Tibial artery (tissue), 4 donors: ENCODE measurements at places on chromosomes 7 and 10.

DNA sequence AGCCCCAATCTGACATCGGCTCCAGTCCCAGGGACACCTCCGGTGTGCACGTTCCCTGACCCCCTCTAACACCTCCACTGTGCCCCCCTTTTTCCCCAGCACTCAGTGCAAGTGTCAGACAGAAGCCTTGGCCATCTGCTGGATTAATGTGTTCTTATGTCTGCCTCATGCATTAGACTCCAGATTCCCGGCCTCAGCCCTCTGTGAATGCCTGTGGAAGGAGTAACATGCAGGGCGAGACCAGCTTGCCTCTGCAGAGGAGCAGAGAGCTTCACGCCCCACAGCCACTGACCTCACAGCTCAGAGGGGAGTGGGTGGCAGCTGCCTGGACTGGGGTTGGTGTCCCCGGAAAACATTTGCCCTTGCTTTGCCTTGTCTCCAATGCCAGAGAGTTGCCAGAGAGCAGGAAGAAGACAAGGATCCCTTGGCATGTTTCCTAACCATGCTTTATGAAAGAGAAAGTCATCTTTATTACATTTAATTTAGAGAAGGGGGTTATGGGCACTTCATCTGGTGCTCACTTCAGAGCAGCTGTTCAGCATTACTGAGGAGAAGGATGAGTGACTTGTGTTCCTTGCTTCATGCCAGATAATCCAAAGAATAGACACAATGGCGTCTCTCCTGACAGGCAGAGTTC, 91.6 kb upstream of the CXCL12 start:
- no peak for DNase-seq

DNA sequence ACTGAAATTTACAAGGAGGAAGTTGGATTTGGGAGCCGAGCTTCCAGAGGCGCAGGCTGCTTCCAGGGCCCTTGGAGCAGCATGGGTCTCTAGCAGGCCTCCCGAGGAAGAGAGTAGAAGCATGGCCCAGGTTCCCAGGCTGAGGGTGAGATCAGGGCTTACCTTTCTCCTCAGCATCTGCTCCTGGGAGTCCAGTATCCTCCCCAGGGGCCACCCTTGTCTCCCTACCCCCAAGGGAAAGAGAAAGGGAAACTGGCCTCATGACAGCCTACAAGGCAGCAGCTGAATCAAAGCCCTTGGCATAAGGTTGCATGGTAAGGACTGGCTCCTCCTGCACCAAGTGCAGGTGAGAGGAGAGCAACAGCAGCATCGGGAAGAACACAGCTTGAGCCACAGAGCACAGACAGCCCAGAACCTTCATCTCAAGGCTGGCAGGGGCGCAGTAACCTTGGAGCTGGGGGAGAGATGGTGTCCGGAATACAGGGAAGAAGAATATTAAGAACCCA, 114.5 kb downstream of the MARCHF5 start:
- no peak for DNase-seq

DNA sequence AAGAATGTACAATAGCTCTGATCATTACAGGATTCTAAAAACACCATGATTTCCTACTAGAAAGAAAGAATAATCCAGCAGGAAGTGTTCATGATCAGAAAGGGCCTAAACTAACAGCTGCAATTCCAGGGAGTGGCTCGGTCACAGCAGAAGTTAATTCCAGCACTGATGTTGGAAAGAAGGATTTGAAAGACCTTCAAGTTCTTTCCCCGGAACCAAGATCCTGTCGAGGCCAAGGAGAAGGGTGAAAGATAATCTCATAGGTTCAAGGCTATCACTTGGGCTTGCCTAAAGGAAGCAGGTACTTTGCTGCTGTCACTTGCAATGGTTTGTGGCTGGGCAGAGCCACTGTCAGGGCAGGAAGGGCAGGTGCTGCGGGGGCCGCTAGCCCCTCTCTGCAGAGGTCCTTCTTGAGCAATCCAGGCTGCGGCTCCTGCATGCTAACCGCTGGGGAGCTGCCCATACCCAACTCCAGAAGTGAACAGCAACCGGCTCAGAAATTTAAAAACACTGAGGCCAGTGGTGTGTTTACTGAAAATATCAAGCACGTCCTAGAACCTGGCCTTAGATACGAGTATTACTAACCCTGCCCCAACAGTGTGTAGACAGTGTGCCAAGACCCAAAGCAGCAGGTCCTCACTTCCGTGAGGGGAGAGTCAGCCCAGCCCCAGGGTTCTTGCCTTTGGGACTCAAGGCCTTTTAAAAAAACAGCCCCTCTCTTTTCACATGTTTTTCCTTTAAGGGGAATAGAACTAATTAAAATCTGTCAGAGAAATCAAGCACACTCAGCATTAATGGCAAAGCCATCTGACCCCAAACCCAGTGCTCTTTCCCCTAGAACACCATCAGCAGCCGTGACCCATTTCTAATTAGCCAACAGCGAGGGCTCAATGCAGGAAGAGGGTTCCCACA, 76.8 kb downstream of the VIPR2 start:
- no peak for DNase-seq

DNA sequence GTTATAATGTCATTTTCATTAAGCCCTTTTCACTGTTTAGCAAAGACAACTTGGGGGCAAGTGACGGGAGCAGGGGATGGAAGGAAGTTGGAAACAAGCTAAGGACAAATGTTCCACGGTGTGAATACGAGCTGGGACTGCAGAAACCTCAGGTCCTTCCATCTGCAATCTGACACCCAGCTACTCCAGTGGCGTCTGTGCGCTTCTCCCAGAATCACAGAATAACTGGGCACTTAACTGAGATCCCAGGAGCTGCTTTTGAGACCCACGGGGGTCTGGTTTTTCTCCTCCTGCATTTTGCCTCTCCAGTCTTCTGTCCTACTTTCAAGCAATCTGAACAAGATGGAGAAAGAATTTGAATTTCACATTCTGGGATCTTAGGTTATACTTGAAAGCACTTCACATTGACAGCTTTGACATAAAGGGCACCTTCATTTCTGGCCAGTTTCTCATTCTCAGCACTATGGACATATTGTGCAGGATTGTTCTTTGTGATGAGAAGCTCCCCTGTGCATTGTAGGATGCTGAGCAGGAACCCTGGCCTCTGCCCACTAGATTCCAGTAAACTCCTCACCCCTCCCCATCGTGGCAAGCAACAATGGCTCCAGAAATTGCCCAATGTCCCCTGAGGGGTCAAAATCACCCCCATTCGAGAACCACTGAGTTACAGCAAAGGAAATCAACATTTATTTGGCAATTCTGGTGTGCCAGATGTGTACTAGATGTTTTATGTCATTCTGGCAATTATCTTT, 194.1 kb downstream of the CACNB2 start:
- DNase-seq = no peak

- no peak for DNase-seq
Observed at GRCh38 chr7:19117870-19118608, 603 bp upstream of the TWIST1 start.

GRCh38 chr10:75660823-75661222, 229.4 kb downstream of the LRMDA start:
- peak; percentile 68 for DNase-seq

DNA sequence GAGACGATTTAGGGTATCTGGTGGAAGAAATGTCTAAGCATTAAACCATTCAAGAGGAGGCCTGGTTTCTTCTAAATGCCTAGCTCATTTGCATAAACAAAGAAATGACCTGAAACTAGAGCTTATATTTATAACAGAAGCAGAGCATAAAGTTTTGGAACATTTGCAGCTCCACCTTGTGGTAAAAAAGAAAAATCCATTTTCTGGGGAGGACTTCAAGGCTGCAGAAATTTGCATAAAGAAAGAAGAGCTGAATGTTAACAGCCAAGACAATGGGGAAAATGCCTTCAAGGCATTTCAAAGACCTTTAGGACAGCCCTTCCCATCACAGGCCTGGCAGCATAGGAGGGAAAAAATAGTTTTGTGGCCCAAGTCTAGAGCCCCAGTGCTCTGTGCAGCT, 362.0 kb downstream of the ZNF248 start:
- no peak for DNase-seq

GRCh38 chr7:8263048-8263447, 1.1 kb upstream of the ICA1 start:
- no peak for DNase-seq

DNA sequence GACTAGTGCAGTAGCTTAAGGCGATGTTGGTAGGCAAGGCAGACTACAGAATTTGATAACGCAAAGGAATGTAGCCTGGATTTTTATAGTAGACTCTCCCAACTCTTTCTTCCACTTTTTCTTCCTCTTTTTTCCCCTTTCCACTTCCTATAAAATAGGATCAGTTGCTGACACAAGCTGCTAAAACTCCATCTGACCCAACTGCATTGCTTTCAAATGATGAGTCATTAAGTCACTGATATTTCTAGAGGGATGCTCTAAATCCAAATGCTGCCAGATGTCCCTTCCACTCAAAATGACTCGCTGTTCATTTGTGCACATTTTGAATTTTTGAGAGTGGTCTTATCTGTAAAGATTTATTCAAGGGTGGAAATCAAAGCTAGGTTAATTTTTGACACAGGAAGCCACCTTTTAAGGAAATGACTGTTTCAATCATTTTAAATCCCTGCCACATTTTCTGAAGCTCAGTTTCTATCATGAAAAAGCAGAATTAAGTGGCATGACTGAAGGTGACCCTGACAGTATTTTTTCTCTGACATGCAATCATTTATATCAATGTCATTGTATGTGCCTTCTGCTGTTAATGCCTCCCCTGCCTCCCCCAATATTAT, 25.8 kb upstream of the SFMBT2 start:
- no peak for DNase-seq

- DNase-seq = no peak
Observed at GRCh38 chr7:40996233-40996677, 706.6 kb downstream of the INHBA start.

DNA sequence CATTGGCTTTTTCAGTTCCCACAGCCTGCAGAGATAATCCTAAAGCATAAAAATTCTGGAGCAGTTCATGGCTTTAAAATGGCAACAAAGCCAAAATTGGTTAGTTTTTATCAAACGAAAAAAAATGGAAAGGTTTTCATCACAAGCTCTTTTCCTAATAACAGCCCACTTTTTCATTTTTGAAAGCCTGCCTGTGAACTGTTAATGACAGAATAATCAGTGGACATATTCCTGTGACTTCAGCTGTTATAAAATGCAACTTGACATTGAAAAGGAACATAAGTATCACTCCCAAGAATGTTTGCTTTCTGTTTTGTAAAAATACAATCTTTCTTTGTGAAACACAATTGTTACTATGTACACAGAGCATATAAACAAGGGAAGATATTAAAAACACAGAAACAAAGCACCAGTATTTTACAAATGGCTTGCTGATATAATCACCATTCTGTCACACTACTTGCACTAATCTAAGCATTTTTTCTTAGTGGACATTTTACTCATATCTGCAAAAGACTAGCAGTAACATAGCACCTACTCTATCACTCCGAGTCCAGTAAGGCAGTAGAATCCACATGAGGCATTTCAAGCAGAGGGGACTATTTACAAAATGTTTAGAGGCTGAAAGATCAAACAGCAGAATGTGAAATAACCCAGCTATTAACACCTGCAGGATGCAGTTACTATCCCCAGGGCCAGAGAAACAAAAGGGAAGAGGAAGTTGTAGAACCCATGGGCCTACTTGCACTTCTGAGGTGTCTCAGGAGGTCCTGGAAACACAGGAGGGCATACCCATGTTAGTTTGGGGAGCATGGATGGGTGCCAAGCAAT, 26.4 kb downstream of the MACC1 start:
- no peak for DNase-seq

- DNase-seq = no peak
Observed at GRCh38 chr7:38306171-38306570, 32.7 kb upstream of the TARP start.

- DNase-seq = no peak
Observed at GRCh38 chr10:5737352-5737751, 52.7 kb downstream of the TASOR2 start.

- no peak for DNase-seq
Observed at GRCh38 chr10:18684953-18685352, 25.7 kb downstream of the ARL5B start.

GRCh38 chr7:2559283-2559950, 638 bp downstream of the IQCE start:
- DNase-seq = no peak

GRCh38 chr10:128537834-128538330, 411.7 kb upstream of the MKI67 start:
- no peak for DNase-seq

- DNase-seq = peak; percentile 68
Observed at GRCh38 chr7:30285067-30285535, 704 bp downstream of the ZNRF2 start.

DNA sequence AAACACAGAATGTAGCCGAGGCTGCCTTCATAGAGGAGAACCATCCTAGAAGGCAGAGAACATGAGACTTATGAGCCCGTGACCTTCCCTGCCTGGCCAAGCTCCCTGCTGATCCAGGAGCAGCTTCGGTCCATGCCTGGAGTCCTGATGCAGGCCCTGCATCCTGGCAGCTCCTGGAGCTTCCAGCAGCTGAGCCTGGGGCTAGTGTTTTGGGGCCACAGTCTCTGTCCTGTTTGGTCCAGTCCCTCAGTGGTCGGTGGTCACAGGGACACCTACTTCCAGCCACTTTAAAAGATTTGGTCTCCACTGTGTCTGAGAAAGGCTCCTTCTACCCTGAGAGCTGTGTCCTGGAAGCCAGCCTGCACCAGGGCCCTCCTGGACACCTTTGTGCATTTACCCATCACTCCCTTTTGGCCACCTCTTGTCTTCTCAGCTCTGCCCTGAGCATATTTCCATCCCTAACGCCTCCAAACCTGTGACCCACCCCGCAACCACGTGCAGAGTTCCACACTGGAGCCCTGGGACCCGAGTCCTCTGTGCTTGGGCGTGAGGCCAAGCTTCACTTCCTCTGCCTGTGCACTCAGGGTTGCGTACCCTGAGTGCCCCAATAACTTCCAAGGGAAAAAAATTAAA, 315.2 kb upstream of the ZNF32 start:
- peak; percentile 54 for DNase-seq

- no peak for DNase-seq
Observed at GRCh38 chr7:149459540-149460452, 1.1 kb downstream of the ZNF777 start.

DNA sequence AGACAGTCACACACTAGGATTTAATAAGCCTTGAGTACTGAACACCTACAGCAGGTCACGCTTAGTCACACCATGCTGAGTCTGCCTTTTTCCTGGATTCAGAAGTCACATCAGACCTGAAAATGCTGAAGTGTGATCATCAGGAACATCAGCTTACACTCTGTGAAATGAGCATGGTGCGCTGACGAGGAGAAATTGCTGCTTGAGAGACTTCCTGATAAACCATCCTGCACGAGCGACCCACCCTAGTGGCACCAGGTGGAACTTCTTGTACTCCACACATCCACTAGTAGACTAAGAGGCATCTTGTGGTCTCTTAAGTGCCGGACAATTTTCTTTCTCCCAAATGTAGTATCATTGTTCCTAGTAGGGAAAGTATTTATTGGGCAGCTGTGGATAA, 51.8 kb upstream of the MRLN start:
- DNase-seq = no peak

DNA sequence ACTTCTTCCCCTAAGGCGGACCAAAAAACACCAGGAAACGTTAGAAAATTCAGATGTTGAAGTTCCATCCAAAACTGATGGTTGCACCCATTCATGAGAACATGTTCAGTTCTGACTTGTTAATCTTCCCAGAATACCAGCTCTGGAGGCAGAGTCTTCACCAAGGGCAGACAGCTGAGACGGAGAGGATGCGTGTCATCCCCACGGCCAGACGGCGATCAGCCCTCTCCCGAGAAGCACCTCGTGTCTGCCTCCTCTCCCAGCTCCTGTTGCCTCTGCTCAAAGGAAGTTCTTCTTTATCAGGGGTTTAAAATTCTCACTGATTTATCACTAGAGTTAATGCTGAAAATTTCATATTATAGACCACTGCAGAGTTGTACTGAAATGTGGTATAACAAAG, 269.7 kb downstream of the ZMYND11 start:
- DNase-seq = no peak
